ENCODE measurements at places on chromosomes 1 and 21. TPM values are rescaled to one million over a fixed set of nuclear protein-coding genes. Genes with fewer than 3 reads are reported as not detected.

DNA sequence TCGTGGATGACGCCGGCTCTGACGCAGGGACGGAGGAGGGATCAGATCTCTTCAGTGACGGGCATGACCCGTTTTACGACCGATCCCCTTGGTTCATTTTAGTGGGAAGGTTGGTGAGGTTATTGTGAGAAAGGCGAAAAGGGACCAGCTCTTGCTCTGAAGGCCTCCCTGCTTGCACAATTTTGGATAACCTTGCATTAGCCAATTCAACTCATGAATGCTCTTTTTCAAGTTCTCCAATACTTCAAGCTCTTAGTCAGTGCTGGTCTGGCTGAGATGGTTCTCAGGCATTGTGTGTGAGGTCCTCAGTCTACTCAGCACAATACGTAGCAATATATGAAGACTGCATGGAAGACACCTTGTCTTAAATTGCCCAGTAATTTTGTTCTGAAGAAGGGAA, 72.6 kb upstream of the PGD start:
- DNase-seq = no peak

DNA sequence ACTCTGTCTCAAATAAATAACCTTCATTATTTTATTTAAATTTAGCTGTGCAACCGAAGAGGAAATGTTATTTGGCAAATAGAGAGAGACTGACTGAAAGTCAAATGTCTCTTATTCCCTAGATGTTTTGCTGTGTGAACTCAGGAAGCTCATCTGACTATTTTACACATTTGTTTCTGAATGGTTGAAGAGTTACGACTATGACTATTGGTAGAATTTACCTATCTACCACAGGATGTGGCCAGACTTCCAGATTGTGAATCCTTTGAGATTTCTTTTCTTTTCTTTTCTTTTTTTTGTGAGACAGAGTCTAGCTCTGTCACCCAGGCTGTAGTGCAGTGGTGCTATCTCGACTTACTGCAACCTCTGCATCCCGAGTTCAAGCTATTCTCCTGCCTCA, 5.3 kb upstream of the SDE2 start:
- no peak for DNase-seq

GRCh38 chr1:48776393-48777218, at the start of gene BEND5:
Gene BEND5, minus strand, starts transcription at chr1:48776891. Its CDS starts 60 bp downstream, at chr1:48776831.
- peak; percentile 65 for DNase-seq

DNA sequence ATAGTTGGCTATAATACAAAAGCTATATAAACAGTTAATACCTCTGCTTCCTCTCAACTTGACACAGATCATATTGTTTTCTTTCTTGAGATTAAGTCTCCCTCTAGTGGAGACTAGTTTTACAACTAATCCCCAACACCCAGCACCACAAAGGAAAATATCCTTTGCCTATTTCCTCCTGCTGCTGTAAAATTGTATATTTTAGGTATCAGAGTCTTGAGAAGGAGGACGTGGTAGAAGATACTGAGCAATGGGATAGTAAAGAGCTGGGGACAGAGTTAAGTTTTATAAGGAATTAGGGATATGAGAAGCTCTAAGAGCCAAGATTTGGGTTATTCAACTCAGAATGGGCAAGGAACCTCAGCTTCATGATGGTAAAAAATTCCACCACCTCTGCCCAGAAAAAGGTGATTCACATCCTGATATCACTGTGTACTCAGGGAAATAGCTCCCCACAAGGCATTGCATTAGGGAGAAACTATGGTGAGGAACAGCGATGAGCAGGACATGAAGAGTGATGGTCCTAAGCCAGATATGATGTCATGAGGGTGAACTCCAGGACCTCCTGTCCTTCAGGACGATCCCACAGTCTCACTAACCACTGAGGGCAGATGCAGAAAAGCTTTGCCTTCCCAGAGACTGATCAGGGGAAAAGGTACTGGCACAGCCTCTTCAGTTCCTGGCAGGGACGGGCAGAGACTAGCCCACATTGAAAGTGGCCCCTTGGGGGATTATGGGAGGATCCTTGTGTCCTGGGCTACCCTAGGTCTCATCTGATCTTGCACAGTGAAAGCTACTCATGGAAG, 14.7 kb upstream of the CFAP126 start:
- no peak for DNase-seq

HHAT gene
- 0.66 TPM for total RNA-seq

Data from WTC11 (cell line).